ENCODE measurements at places on chromosomes 16 and 17. TPM values are rescaled to one million over a fixed set of nuclear protein-coding genes. Genes with fewer than 3 reads are reported as not detected.

The KRTAP1-5 gene
- total RNA-seq, result not detected

The NPIPB4 gene
- 116 TPM for total RNA-seq

The CCL2 gene
- total RNA-seq, result 42.1 TPM

The DNASE1L2 gene
- total RNA-seq, result 1.2 TPM

The GP1BA gene
- total RNA-seq, result not detected

The KAT2A gene
- 38.0 TPM for total RNA-seq

The PPL gene
- total RNA-seq, result 0.97 TPM

The KRTAP2-2 gene
- total RNA-seq, result not detected

The KIF1C gene
- 174 TPM for total RNA-seq

The OTOP2 gene
- total RNA-seq, result not detected

The SLC16A11 gene
- total RNA-seq, result 0.85 TPM

The HSD11B2 gene
- 0.20 TPM for total RNA-seq

The CTRB2 gene
- not detected for total RNA-seq

The B4GALNT2 gene
- not detected for total RNA-seq

The HASPIN gene
- 2.2 TPM for total RNA-seq

The SPEM3 gene
- not detected for total RNA-seq

The KRT14 gene
- total RNA-seq, result 0.94 TPM

The C16orf87 gene
- total RNA-seq, result 15.3 TPM

The CD300LB gene
- total RNA-seq, result not detected

The CES3 gene
- 0.13 TPM for total RNA-seq

The NOL3 gene
- total RNA-seq, result 31.2 TPM

The NKD1 gene
- 8.0 TPM for total RNA-seq

The HBM gene
- total RNA-seq, result not detected

The DHX38 gene
- 44.9 TPM for total RNA-seq

The CBX2 gene
- total RNA-seq, result 4.9 TPM

The CLEC19A gene
- total RNA-seq, result not detected

The ST6GALNAC2 gene
- 1.5 TPM for total RNA-seq

The SLC46A1 gene
- 13.2 TPM for total RNA-seq

The CCL7 gene
- not detected for total RNA-seq

The TM4SF5 gene
- not detected for total RNA-seq

The SLC12A3 gene
- total RNA-seq, result not detected

The C16orf92 gene
- total RNA-seq, result not detected

The WDR45B gene
- 67.8 TPM for total RNA-seq

The ZG16 gene
- total RNA-seq, result not detected

The BCAR1 gene
- 125 TPM for total RNA-seq

The TSNAXIP1 gene
- total RNA-seq, result 2.3 TPM

The MYO15A gene
- total RNA-seq, result 0.52 TPM

The TMEM114 gene
- total RNA-seq, result not detected

The TP53TG3 gene
- total RNA-seq, result not detected

The NLRP1 gene
- 24.7 TPM for total RNA-seq

The BMERB1 gene
- 35.9 TPM for total RNA-seq

The SEZ6 gene
- 0.46 TPM for total RNA-seq

The MGRN1 gene
- 88.4 TPM for total RNA-seq

The KRT32 gene
- total RNA-seq, result not detected

The LRRC75A gene
- 4.1 TPM for total RNA-seq

The IL17C gene
- not detected for total RNA-seq

The CCL4L2 gene
- not detected for total RNA-seq

The CENPX gene
- 25.1 TPM for total RNA-seq

The GRAP gene
- not detected for total RNA-seq

The KCTD2 gene
- total RNA-seq, result 17.1 TPM

The ITGAL gene
- not detected for total RNA-seq

The CFAP119 gene
- 10.0 TPM for total RNA-seq

The WFIKKN2 gene
- not detected for total RNA-seq

The TMEM235 gene
- total RNA-seq, result not detected

The LLGL2 gene
- 1.5 TPM for total RNA-seq

The UMOD gene
- total RNA-seq, result not detected

Data from chondrocyte (in vitro differentiated cells).